ENCODE measurements at places on chromosomes 4 and X.

DNA sequence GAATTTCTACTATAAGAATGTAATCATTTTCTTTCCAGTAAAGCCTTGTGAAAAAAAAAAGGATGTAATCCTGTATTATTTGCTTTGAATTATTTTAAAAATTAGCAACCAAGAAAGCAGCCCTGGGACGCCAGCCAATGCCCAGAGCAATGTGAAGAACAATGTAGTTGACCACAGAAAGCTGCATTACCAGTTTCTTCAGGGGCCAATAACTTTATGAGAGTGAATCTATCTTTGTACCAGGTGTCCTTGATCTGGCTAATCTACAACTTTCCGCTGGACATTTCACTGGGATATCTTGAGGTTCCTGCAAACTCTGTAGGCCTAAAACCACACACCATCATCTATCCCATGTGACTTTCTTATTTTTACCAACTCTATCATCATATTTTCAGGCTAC, 7.6 kb upstream of the KLHL2 start:
- DNase-seq: no peak

DNA sequence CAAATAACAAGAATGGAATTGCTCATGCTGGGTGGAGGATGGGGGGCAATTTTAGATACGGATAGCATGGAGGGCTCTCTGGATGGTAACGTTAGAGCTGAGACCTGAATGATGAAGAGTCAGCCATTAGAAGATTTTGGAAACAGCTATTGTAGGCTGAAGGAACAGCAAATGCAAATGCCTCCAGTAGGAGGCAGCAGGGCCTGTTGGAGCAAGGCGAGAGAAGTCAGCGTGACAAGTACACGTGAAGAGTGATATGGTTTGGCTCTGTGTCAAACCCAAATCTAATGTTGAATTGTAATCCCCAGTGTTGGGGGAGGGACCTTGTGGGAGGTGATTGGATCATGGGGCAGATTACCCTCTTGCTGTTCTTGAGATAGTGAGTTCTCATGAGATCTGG, 59.3 kb upstream of the SOD3 start:
- DNase-seq: no peak

DNA sequence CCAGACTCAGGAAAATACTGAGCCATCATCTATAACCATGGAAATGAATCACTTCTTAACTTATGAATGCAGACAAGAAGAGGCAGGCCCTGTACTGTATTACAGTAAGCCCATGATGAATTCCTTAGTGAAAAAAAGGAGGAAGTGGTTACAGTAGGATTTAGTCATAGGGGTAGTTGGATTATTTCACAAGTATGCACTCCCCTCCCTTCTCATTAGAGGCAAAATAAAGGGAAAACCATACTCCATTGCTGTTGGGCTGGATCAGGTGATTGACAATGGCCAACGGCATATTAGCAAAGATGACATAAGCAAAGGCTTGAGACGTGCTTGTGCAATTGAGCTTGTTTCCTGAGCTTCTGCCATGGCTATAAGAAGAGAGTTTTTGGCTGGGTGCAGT, 181.1 kb upstream of the PRPS2 start:
- no peak for DNase-seq

DNA sequence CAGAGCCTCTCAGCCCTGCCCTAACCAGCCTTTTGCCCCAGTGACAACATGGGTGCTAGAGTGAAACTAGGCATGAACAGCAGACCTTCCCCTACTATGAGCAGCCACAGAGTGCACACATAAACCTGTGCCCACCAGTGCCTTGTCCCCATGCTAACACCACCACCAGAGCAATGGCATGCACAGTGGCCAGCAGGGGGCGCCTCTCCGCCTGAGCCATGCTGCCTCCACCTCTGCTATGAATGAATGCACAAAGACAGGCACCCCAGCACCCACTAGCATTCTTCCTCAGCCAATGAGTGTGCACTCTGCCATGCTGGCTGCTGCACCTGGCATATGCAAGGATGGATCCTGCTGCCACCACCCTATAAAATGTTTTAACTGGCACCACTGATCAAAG, 286.9 kb upstream of the FGF16 start:
- no peak for DNase-seq

GRCh38 chr4:188078116-188078515, 31.3 kb downstream of the TRIML2 start:
- no peak for DNase-seq

- no peak for DNase-seq
Observed at GRCh38 chr4:37667197-37668100, 18.7 kb downstream of the RELL1 start.

DNA sequence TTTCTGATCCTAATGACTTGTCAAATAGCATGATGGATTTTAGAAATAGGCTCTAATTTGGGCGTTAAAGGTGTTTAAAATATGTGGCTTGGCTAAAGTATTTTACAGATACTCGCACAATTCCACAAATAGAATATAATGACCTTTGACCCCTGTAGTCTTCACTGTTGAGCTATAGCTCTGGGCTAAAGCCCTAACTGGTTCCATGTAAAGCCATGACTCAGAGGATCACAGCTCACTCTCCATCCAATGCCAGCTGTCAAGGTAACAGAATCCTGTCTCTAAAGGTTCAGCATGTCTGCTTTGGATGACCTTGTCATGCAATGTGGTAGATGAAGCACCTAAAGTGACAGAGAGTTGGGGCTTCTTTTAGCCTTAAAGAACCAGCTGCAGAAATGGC, 42.5 kb downstream of the TLR10 start:
- no peak for DNase-seq

GRCh38 chr4:139666735-139667281, 1.2 kb downstream of the MGST2 start:
- DNase-seq: no peak

DNA sequence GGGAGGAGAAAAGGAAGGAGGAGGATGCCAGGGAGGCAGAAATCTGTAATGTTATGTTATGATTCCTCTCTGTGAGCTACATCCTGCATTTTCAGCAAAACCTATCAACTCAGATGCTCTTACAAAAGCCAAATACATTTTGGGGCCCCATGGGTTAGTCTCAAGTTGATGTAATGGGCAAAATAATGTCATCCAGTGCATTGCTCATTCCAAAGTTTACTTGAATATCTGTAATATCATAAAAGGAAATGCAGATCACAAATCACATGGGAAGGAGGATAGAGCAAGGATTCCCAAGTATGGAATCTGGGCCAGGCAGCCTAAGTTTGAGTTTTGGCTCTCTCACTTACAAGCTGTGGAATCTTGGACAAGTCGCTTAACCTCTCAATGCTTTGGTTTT, 74.9 kb upstream of the SOD3 start:
- DNase-seq: no peak

DNA sequence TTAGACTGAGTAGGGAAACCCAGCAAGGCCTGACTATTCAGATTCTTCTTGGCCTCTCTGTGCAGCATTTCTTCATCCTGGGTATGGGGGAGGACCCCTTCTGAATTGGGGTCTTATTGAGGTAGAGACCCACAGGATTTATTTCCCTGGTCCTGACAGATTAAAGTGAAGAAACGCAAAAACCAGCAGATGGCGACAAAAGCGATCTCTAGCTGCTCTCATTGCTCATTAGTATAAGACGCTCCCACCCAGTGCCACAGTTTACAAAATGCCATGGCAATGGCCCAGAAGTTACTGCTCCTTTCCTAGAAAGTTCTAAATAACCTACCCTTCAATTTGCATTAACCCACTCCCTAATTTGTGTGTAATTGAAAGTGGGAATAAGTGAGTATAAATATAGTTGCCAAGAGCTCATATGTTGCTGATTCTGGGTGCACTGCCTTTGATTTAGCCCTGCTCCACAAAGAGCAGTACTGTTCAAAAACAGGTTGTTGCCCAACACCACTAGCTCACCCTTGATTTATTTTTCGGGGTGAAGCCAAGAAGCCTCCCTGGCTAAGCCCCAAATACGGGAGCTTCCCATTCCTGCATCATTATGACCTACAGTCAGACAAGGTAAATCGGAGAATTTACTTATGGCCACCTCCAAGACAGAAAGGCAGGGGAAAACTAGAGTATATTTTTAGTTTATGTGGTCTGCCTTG, 3.7 kb upstream of the BEX4 start:
- DNase-seq: peak; percentile 49

DNA sequence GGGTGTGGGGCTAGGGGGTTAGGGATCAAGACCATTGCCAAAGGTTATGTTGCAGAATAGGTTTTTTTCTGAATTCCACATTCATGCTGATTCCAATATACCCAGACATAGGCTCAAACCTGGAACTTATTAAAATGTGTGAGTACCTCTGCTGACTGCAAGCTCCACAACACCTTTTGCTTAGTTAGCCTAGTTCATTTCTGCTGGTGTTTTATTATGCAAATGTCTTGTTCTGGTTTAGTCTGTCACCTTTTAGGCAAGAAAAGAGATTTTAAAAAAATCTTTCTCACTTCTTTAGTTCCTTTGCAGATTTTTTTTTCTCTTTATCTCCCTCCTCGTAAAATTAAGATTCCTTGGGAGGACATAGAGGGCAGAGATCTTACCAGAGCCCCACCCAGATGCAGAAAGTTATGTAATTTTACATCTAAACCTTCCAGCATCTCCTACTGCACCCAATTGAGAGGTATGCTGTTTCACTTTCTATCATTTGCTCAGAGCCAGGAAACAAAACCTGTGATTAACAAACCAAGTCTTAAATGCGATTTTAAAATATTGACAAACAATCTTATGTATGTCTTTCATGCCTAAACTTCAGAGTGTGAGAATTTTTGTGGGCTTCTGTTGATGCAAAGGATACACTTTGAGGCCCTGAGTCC, 190.7 kb upstream of the CLNK start:
- no peak for DNase-seq

DNA sequence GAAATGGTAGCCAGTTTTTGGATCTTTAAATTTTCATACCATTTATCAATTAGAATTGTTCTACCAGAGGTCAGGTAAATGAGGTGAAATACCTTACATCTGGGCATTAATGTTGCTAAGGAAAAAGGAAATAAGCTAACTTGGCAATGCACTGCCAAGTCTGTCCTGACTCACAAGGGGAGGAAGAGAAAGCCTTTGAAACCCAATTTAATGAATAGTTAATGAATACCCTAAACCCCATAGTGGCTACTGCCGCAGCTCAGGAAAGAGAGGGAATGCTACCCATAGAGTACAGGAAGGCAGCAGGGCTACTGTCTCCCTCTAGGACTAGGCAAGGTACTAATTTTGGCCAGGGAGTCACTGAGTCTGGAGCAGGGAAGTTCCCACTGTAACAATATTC, 16.8 kb upstream of the DHX15 start:
- DNase-seq: no peak

DNA sequence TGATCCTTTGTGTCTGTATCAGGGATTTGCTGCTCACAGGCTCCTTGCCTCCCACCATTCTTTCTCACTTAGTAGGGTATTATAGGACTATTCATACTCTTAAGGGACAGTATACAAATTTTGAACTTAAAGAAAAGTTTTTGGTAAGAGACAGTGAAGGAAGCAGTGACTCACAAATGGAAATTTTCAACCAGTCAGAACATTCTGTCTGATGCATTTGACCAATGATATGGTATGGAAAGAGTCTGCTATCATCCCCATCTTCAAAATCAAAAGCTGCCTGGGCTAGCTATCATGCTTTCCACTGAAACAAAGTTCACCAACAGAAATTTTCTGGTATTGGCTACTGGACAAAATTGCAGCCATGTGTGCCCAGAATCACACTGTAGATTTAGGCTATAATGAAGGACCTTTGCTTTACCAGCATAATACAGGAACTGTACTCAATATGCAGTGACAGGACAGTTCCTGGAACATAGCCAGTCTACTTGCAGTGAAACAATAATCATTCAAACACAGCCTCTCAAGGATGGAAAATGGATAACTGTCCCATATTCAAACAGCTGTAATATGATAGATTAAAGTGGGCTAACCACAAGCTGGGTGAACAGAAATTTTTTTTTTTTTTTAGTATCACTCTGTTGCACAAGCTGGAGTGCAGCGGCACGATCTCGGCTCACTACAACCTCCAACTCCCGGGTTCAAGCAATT, 109.0 kb upstream of the ACSL4 start:
- no peak for DNase-seq

- no peak for DNase-seq
Observed at GRCh38 chrX:155998116-155998515, 620 bp downstream of the IL9R start.

DNA sequence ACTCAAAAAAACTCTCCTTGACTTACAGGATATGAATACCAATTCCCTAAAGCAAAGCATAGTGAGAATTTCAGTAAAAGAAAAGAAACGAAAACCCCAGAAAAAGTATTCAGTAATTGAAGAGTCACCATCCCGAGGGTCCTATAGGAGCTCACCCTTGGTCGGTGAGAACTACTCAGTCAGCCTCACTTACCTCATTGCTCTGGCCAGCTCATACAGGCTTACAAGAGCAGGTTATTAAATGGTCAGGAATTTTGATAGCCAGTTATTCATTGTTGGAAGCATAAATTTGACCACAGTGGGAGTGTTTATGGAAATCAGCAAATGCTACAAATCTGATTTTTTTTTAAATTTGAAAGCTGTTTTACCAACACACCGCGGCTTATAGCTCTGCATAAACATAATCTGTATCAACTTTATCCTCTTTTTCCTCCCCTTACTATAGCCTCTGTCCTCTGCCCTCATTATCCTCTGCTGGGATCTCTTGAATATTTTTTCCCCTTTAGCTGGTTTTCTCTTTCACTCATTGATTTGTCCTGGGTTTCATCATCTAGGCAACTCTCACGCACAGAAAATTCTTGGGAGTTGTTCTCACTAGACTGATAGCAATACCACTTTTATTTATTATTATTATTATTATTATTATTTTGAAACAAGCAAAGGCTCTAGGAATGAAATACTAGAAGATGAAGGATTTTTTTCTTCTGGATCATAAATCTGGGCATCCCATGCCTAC, 11.0 kb upstream of the CXCL2 start:
- no peak for DNase-seq

GRCh38 chr4:14132301-14132700, 504.8 kb upstream of the BOD1L1 start:
- DNase-seq: no peak

- DNase-seq: peak; percentile 31
Observed at GRCh38 chrX:123408821-123409737, 225.0 kb downstream of the GRIA3 start.

- DNase-seq: no peak
Observed at GRCh38 chrX:107878106-107878505, 52.4 kb downstream of the MID2 start.

- no peak for DNase-seq
Observed at GRCh38 chr4:152479428-152480026, 56.4 kb downstream of the FBXW7 start.

GRCh38 chr4:99841129-99841528, 24.5 kb downstream of the DAPP1 start:
- DNase-seq: no peak

- peak; percentile 77 for DNase-seq
Observed at GRCh38 chrX:120769576-120770341, 105.9 kb downstream of the CT47B1 start.

DNA sequence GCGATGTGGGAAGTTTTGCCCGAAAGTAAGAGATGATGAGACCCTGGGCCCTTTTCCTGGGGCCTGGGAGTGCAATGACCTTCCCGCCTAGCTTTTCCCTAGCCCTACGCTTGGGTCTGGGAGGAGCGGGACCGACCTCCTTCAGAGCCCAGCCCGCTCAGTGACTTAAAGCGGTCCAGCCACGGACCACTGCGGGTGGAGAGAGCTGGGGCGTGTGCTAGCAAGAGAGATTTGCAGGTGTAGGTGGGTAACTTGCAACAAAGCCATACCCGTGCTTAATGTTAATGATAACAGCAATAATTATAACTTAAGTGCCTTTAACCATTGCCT, 503 bp upstream of the PDE5A start:
- DNase-seq: no peak

All from MM.1S (cell line).